ENCODE measurements at places on chromosomes 4 and X. TPM values are rescaled to one million over a fixed set of nuclear protein-coding genes. Genes with fewer than 3 reads are reported as not detected.

- DNase-seq = no peak
Observed at GRCh38 chrX:75547783-75548182, 24.9 kb upstream of the ZDHHC15 start.

- DNase-seq = no peak
Observed at GRCh38 chr4:3009422-3009821, 46.1 kb downstream of the GRK4 start.

DNA sequence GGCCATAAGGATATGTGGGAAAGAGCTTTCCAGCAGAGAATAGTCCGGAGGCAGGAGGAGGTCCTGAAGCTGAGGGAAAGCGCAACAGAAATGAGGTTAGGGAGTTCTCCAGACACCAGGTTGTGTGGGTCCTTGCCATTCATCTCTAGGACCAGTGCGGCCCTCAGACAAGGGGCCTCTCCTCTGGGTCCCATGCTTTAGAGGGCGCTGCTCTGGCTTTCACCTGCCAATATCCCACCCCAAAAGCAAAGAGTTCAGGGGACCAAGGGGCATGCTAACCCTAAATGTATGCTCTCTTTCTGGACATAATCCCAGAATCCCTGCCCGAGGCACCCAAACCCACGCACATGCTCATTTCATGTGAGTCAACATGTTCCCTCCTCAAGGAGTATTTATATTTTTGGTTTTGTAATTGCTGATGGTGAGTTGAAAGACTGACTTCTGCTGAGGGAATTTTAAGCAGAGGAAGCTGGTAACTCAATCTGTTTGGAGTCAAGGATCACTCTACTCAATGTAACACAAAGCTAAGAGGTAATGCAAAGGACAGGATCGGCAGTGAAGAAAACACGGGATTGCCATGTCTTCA is 14.8 kb downstream of the RPL34 start:
- DNase-seq = no peak

Gene GRIPAP1
- 29.9 TPM for total RNA-seq

GRCh38 chr4:177391953-177392352 is 50.3 kb downstream of the AGA start:
- DNase-seq = no peak

Gene BLTP1
- 234 TPM for total RNA-seq
